ENCODE measurements at places on chromosomes 5 and 9. TPM values are rescaled to one million over a fixed set of nuclear protein-coding genes. Genes with fewer than 3 reads are reported as not detected.
A peak's percentile ranks its signal among the peaks of the same experiment; 100 is the strongest.

GRCh38 chr5:32583582-32584232, 1.6 kb upstream of the SUB1 start:
- peak overlapping the region; percentile 44 for H3K27ac ChIP-seq
- no peaks in the 10 kb centered on the region for H3K36me3 ChIP-seq
- H3K4me3 ChIP-seq: peak overlapping the region; percentile 42
- H3K27me3 ChIP-seq: no peaks in the 10 kb centered on the region
- H3K4me1 ChIP-seq: peaks cover 54% of the 10 kb centered on the region

GRCh38 chr9:36250079-36250478, 8.2 kb downstream of the GNE start:
- no peak for DNase-seq
- H3K4me3 ChIP-seq: no peak overlapping the region
- H3K36me3 ChIP-seq: peaks cover 15% of the 10 kb centered on the region
- H3K4me1 ChIP-seq: no peaks in the 10 kb centered on the region
- H3K27ac ChIP-seq: no peak overlapping the region

GRCh38 chr5:39829441-39829840, 404.7 kb upstream of the DAB2 start:
- H3K27ac ChIP-seq: no peak overlapping the region
- no peaks in the 10 kb centered on the region for H3K27me3 ChIP-seq
- no peak overlapping the region for H3K4me3 ChIP-seq
- H3K36me3 ChIP-seq: no peaks in the 10 kb centered on the region
- no peaks in the 10 kb centered on the region for H3K4me1 ChIP-seq

GRCh38 chr5:135171336-135171735, 137.3 kb upstream of the PITX1 start:
- H3K27ac ChIP-seq: no peak overlapping the region
- no peaks in the 10 kb centered on the region for H3K27me3 ChIP-seq
- H3K36me3 ChIP-seq: no peaks in the 10 kb centered on the region
- no peak overlapping the region for H3K4me3 ChIP-seq

Gene OBP2B
- polyA plus RNA-seq: not detected

Gene CD14
- polyA plus RNA-seq: 3.2 TPM

Gene EGFLAM
- polyA plus RNA-seq: not detected

Gene VAV2
- 0.26 TPM for polyA plus RNA-seq

Gene SLC2A6
- 0.41 TPM for polyA plus RNA-seq

All from CD4-positive, alpha-beta memory T cell (primary cell).